ENCODE measurements at places on chromosomes 11 and 22. TPM values are rescaled to one million over a fixed set of nuclear protein-coding genes. Genes with fewer than 3 reads are reported as not detected.

DNA sequence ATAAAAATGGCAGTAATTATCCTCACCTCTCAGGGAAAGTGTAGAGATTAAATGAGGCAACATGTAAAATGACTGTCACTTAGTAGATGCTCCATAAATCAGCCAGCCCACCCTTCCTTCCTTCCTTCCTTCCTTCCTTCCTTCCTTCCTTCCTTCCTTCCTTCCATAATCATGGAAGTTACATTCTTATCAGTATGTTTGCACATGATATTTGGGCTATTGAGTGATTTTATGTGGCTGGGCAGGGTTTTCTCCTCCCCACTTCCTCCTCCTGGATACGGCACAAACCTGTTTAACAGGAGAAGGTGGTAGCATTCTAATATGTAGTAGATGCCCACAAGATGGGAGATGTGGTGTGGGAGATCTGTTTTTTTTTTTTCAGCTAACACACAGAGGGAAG is 11.9 kb downstream of the LYVE1 start:
- peaks cover 6% of the 10 kb centered on the region for H3K36me3 ChIP-seq
- no peak for DNase-seq
- peaks cover 14% of the 10 kb centered on the region for H3K4me1 ChIP-seq
- no peaks in the 10 kb centered on the region for H3K27me3 ChIP-seq
- H3K27ac ChIP-seq, result no peak overlapping the region
- no peak overlapping the region for H3K4me3 ChIP-seq

- peaks cover 45% of the 10 kb centered on the region for H3K27me3 ChIP-seq
- no peak overlapping the region for H3K27ac ChIP-seq
- H3K4me3 ChIP-seq, result no peak overlapping the region
- no peak for DNase-seq
Measured at GRCh38 chr11:69711822-69712801, 8.3 kb upstream of the FGF19 start.

Gene CDON
- 1.6 TPM for total RNA-seq

DNA sequence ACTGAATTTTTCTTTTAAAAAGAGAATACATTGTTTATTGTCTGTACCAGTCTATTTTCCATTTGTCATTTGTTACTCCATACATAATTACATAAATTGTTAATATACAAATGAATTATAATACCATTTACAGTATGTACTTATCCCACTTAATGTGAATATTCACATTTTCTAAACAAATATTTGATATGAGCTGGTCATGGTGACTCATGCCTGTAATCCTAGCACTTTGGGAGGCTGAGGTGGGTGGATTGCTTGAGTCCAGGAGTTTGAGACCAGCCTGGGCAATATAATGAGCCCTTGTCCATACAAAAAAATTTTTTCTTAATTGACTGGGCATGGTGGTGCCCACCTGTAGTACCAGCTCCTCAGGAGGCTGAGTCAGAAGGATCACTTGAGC is 6.8 kb downstream of the SC5D start:
- peaks cover 6% of the 10 kb centered on the region for H3K36me3 ChIP-seq
- H3K27me3 ChIP-seq, result no peaks in the 10 kb centered on the region
- H3K27ac ChIP-seq, result no peak overlapping the region
- no peak for DNase-seq

GRCh38 chr11:109512680-109513079 is 90.7 kb downstream of the C11orf87 start:
- no peak overlapping the region for H3K27ac ChIP-seq
- no peak for DNase-seq
- H3K4me1 ChIP-seq, result no peaks in the 10 kb centered on the region
- H3K27me3 ChIP-seq, result no peaks in the 10 kb centered on the region
- H3K4me3 ChIP-seq, result no peak overlapping the region
- H3K36me3 ChIP-seq, result no peaks in the 10 kb centered on the region

Gene C1QTNF4
- not detected for total RNA-seq

DNA sequence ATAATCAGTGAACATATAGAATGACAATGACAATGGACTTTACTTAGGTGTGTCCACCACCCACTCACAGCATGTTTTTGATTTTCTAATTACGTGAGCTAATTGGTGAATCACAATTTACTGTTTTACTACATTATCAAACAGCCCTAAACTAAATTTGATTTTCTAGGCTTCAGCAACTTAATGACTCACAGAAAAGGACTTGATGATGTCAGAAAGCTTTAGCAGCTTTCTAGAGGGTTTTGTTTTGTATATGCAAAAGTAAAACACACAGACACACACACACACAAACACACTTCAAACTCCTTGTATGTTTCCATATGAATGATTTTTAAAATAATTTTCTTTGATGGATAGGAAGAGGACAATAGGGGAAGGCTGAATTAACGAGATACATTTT is 878.6 kb upstream of the CCDC90B start:
- no peaks in the 10 kb centered on the region for H3K4me1 ChIP-seq
- H3K4me3 ChIP-seq, result no peak overlapping the region
- H3K36me3 ChIP-seq, result no peaks in the 10 kb centered on the region
- peaks cover 3% of the 10 kb centered on the region for H3K27me3 ChIP-seq
- H3K27ac ChIP-seq, result no peak overlapping the region

Gene UPK2
- 0.32 TPM for total RNA-seq

DNA sequence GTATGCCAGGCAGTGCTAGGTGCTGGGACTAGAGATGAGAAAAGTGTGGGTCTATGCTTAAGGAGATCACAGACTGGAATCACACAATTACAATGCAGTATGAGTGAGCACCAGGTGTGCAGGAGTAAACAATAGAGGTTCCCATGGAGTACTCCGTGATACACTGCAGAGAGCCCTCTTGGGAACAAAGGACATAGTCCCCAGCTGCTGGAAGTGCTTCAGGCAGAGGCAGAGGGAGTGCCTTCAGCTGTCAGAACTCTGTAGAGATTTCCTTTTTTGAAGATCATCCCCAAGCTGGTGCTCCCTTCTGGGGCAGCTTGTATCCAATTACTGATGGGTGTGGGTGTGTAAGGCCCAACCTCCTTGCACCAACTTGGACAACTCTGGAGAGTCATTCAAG is 143.5 kb upstream of the PLET1 start:
- no peak for DNase-seq
- no peak overlapping the region for H3K27ac ChIP-seq
- no peaks in the 10 kb centered on the region for H3K36me3 ChIP-seq

DNA sequence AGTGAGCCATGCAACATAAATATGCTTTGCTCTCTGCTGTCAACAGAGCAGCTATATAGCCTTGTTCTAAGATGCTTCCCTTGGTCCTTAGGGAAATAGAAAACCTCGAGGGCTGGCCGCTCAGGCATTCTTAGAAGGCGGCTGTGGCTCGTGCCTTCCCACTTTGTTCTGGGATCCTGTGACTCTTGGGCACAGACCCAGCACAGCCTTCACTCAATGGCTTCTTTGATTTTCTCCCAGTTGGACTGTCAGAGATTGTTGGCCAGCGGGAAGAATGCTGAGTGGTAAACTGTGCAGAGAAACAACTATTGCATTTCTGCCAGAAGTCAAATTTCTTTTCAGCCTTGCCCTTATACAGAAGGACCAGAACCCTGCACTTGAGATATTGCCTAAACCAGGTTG is 9.5 kb upstream of the MICAL2 start:
- H3K4me1 ChIP-seq, result peaks cover 47% of the 10 kb centered on the region
- no peak overlapping the region for H3K27ac ChIP-seq
- DNase-seq, result no peak
- no peaks in the 10 kb centered on the region for H3K27me3 ChIP-seq

DNA sequence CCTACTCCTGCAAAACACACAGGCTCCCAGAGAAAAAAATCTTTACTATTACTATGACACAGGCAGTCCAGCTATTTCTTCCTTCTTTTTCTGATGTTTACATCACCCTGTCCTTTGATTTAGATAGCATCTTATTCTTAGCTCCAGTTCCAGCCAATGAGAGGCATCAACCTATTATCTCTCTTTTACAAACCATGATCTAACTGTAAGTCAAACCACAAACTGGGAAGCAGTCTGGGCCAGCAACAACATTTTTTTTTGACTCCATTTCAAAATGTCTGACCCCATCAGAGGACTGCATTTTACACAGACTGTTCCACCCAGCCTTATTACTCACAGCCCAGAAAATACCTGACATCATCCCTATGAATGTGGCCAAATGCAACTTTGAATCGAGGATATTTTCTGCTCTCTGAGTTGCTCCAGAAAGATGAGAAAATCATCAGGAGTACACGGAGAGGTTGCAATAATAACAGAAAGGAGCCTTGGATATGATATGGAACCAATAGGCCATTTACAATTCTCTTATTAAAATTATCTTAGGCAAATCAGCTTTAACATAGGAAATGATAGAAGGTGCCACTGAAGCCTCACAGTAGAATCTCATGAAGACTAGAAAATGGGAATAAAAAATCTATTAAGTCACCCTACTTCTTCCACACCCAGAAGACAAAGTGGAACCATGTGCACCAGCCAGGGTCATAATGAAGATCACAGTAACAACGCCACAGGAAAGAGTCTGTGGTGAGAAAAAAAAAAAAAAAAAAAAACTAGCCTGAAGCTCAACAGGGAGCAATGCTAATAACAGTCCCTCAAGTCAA is 21.2 kb downstream of the TBRG1 start:
- H3K27me3 ChIP-seq, result no peaks in the 10 kb centered on the region
- H3K4me3 ChIP-seq, result peak overlapping the region; percentile 65
- peak; percentile 96 for DNase-seq
- H3K27ac ChIP-seq, result peak overlapping the region; percentile 92
- H3K36me3 ChIP-seq, result no peaks in the 10 kb centered on the region

Gene VPS26B
- total RNA-seq, result 39.0 TPM

DNA sequence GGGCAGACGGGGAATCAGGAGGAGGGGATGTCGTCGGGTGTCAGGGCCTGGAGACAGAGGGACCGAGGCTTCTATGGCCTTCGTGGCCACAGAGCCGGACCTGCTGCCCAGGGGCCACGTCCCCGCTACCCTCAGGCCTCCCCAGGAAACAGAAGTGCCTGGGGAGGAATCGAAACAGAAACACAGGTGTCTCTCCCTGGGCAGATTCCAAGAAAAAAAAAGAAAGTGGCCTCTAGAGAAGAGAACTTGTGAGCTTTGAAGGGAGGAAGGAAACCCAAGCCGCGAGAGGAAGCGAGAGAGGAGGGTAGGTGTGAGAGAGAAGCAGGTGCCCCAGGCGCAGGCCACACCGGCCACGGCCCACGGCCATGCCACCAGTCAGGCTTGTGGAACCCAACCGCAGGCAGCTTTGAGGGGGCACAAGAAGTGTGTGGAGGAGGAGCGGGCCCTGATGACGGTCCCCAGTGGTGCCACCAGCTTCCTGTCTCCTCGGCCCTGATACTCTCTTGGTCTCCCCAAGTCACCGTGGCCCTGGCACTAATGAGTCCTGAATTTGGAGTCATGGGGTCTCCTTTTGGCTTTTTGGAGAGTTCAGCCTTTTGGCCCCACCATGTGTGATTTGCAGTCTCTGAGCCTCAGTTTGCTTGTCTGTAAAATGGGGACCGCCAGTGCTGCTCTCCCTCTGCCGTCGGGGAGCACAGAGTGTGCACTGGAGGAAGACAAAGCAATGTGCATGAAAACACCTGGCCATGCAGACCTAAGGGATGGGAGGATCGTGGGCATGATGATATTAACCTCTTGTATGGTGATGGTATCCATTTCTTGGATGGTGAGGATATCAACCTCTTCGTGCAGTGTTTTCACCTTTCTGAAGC is 25.2 kb downstream of the LIF start:
- peaks cover 18% of the 10 kb centered on the region for H3K4me1 ChIP-seq
- peaks cover 36% of the 10 kb centered on the region for H3K27me3 ChIP-seq
- no peak overlapping the region for H3K4me3 ChIP-seq
- no peak overlapping the region for H3K27ac ChIP-seq
- H3K36me3 ChIP-seq, result peaks cover 7% of the 10 kb centered on the region

Gene RFPL1
- not detected for total RNA-seq

Gene ISX
- total RNA-seq, result not detected

Gene FGF4
- not detected for total RNA-seq

- no peak for DNase-seq
- H3K4me3 ChIP-seq, result peak overlapping the region; percentile 94
- H3K27ac ChIP-seq, result no peak overlapping the region
- H3K36me3 ChIP-seq, result peaks cover 7% of the 10 kb centered on the region
Measured at GRCh38 chr11:67582011-67582410, 1.6 kb upstream of the GSTP1 start.

Gene MMP1
- total RNA-seq, result 714 TPM

- H3K27ac ChIP-seq, result peak overlapping the region; percentile 71
- peaks cover 53% of the 10 kb centered on the region for H3K4me1 ChIP-seq
- H3K36me3 ChIP-seq, result 0 out of 2 replicates have a peak, but pooled peaks cover 9% of the 10 kb centered on the region
Measured at GRCh38 chr11:130801333-130802122, 114.8 kb downstream of the SNX19 start.

Gene TSPAN18
- not detected for total RNA-seq

Gene OR8D4
- total RNA-seq, result not detected

Gene AKIP1
- total RNA-seq, result 37.0 TPM

DNA sequence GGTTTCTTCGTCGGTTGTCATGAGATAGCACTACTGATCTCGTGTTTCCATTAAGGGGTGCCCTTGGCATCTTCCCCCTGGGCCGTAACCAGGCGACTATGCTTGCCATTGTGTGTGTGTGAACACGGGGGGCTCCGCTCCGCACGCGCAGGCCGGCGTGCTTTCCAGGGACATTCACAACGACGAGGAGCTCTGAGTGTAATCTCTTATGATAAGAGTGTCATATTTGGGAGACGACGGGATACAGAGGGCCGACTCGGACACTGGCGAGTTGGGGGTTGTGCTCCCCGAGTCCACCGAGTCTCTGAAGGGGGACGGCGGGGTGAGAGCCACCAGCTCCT is 170.9 kb upstream of the CTSC start:
- H3K27ac ChIP-seq, result no peak overlapping the region
- H3K4me3 ChIP-seq, result no peak overlapping the region
- H3K36me3 ChIP-seq, result peaks cover 14% of the 10 kb centered on the region
- H3K27me3 ChIP-seq, result 0 out of 2 replicates have a peak, but pooled peaks cover 2% of the 10 kb centered on the region
- H3K4me1 ChIP-seq, result peaks cover 9% of the 10 kb centered on the region

Gene GSTT2B
- 32.8 TPM for total RNA-seq

- H3K4me3 ChIP-seq, result peak overlapping the region; percentile 50
- peaks cover 29% of the 10 kb centered on the region for H3K4me1 ChIP-seq
- H3K27ac ChIP-seq, result peak overlapping the region; percentile 54
- DNase-seq, result peak; percentile 10
- H3K27me3 ChIP-seq, result peaks cover 1% of the 10 kb centered on the region
Measured at GRCh38 chr11:92295175-92296137, 70.8 kb downstream of the FAT3 start.

DNA sequence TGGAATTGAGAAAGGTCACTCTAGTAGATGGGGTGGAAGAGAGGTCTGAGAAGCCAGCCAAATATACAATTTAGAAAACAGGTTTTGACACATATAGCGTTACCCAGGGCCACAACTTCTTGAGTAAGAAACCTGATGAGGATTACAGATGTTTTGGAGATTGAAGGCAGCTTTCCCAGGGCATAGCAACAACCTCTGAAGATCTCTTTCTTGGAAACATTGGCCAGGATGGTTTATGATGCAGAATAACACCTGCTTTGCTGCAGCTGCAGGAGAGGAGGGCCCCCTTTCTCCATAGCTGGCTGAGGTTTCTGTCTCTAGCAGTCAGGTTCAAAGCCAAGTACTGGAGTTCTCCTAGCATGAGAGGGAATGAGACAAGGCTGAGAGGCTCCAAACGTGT is 75.1 kb upstream of the NUP50 start:
- no peak overlapping the region for H3K4me3 ChIP-seq
- H3K4me1 ChIP-seq, result peaks cover 11% of the 10 kb centered on the region
- peaks cover 30% of the 10 kb centered on the region for H3K27me3 ChIP-seq
- no peak overlapping the region for H3K27ac ChIP-seq
- DNase-seq, result no peak
- no peaks in the 10 kb centered on the region for H3K36me3 ChIP-seq
